Activated naive CD8-positive, alpha-beta T cell treated with anti-CD3 and anti-CD28 coated beads, Interleukin-2, amount 50 U/mL, for 16 hours (primary cell): ENCODE measurements at places on chromosomes 12 and 14.

DNA sequence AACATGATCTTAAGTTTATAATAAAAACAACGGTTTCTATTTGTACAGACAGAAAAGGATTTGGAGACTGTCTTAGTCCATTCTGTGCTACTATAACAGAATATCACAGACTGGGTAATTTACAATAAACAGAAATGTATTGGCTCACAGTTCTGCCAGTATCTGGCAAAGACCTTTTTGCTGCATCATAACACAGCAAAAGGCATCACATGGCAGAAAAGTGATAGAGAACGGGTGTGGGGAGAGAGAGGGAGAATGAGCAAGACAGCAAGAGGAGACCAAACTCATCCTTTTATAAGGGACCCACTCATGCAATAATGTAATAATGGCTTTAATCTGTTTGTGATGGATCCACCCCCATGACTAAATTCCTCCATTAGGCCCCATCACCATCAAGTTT is 17.0 kb upstream of the NUDT4 start:
- DNase-seq, result no peak

DNA sequence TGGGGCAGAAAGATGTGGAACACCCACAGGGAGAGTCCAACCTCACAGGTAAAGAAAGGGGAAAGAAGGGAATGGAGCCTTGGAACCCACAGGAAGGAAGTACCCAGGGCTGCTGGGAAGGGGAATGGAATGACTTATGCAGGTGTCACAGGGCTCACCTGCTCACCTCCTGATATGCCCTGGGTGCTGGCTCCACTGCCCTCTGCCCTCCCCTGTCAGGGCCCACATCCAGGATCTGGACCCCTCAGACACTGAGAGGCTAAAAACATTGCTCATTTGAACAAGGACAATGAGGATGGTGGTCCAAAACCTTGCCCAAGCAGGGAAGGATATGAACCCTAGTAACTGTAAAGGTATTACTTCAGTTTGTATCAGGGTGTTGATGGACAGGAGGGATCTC is 19.3 kb downstream of the ZBTB39 start:
- no peak for DNase-seq

DNA sequence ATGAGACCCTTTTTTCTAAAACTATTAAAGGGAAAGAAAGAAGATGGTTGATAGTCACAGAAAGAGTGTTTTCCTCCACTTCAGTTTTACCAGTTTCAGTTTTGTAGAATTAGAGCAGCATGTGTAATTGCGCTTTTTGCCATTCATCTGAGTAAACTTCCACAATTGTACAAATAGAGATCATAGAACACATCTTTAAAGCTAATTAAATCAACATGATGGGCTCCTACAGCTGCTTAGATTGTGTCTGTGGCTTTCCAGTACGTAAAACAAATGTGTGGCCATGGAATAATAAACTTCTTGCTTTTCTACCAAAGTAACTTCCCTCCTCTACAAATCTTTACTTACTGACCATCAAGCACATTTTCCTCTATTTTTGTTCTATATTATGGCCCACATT is 84.2 kb upstream of the LRIG3 start:
- no peak for DNase-seq

DNA sequence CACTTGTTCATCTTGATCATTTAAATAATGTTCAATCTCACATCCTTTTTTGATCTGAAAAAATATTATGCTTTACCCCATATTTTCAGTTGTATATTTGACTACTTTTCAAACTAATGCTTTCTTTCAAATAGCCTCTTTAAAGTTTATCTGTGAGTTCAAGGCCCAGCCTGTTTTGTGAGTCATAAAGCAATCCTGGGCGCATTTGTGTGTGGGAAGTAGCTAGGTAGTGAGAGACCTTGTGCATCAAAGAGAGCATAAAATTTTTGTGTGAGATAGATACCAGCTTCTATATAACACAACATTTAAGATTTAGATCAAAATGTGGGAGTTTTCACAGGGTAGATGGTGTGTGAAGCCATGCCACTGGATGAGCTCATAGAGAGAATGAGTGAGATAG is 405.6 kb downstream of the NAV3 start:
- no peak for DNase-seq

DNA sequence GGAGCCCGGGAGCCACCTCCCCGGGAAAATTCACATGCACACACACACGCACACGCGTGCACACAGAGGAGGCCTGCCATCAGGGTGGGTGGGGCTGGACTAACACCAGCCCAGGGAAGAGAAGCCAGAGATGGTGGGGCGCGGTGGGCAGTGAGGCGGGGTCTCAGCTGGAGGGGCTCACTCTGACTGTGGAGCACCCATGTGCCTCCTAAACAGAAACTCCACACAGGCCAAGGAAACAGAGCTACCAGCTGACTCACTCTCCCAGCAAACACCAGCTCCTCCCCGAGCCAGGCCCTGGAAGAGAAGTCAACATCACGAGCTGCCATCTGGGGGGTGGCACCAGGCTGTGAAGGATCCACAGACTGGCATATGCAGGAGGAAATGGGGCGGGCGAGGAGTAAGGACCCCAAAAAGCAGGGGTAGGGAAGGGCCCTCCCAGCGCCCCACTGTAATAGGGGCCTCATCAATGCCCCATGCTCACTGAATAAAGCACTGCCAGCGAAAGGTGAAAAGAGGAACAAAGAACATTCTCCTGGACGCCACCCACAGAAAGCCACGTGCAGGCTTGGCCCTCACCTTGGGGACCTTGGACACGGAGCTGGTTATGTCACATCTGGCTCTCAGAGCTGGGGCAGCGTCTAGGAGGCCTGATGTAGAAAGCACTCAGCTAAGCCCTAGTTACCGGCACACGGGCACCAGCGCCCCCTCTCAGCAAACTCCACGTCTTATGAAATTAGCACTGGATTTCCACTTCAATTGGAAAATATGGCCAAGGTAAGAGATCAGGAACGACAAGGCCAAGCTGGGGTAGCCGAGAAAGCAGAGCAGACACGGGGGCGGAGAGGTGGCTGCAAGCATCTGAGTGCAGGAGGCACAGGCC is 8.4 kb upstream of the INF2 start:
- no peak for DNase-seq

GRCh38 chr14:91016800-91017410 is 43.5 kb downstream of the RPS6KA5 start:
- no peak for DNase-seq

DNA sequence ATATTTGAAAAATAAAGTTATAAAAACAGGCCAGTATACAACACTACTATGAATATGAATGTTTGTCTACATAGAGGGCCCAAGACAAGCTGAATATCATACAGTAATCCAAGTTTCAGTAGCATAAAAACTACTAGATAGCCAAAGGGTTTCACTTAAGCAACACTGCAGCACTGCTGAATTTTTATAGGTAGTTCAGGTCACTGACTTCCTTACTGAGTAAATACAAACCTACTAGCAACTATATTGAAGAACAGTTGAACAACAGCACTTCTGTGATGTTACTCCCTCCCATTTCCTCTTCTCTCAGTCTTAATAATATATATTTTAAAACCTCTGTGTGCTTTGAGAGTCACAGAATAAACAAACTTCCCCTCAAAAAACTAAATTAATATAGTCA is 42.7 kb downstream of the GTF2A1 start:
- DNase-seq, result no peak

DNA sequence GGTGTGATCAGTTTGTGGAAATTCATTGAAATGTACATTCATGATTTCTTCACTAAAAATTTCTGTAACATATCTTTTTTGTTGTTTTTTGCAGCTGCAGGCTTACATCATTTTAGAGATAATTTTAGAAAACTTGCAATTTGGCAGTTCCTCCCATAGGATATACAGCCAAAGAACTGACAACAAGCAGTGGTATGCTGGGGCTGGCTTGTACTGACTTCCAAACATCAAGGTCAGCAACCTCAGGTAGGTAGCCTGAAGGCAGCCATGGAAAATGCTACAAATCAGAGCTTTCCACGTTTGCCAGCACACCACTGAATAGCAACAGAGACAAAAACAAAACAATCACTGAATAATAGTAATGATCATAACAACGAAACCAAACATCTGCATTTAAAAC is 21.2 kb downstream of the TRIM9 start:
- no peak for DNase-seq

- DNase-seq, result no peak
Observed at GRCh38 chr12:94874518-94875302, 128.8 kb downstream of the NDUFA12 start.

DNA sequence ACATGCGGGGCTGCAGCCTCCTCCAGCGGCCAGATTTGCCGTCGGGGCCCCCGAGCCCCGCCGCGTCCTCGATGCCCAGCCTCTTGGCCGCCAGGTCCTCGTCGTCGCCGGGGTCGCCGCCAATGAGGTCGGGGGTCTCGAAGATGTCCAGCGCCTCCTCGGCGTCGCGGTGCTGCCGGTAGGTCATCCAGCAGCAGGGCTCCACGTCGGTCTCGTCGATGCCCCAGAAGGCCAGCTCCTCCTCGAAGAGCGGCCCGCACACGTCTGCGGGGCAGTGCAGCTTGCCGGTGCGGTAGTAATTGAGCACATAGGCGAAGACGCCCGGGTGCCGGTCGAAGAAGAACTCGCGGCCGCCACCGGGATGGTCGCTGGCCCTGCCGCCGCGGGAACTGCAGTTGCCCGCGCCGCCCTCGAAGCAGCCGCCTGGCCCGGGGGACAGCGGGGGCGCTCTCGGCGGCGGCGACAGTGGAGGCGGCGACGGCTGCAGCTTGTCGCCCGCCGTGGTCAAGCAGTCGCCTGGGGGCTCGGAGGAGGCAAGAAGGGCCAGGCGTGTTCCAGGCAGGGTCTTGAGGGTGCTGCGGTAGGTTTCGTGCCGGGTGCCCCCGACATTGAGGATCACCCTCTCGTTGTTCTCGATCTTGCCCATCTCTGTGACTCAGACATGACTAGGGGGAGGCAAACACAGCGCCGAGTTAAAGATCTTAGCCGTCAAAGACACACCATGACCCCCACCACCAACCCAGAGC is 2.1 kb downstream of the KCNC2 start:
- no peak for DNase-seq

GRCh38 chr12:39993268-39993667 is 112.6 kb downstream of the SLC2A13 start:
- no peak for DNase-seq

GRCh38 chr12:105705765-105706164 is 375.3 kb downstream of the C12orf75 start:
- no peak for DNase-seq

DNA sequence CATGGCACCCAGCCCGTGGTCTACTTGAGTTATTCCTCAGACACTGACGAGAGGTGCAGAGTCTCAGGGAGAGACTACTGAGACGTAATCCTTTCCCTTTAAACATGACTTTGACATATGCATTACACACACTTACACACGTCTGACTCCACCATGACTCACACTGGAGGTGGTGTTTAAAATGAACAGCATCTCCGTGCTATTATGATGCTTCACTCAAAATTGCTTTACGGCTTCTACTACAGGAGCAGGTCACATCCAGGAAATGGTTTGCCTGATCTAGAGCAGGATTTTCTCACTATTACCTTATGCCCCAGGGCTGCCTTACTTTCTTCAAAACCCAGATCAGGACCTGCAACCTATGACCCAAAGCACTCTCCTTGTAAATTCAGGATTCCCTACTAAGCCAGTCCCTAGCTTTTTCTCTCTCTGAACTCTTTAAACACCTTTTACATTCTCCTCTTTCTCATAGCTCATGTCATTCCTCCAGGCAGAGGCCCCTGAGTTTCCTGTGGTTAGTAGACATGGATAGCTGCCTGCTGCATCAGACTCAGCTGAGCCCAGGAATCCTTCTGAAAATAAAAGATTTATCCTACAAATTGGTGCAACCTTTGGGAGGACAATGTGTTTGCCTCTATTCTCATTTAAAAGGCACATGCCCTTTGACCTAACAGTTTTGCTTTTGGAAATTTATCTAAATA is 31.2 kb downstream of the TMCC3 start:
- no peak for DNase-seq

GRCh38 chr12:100720016-100720654 is 74.4 kb upstream of the ANO4 start:
- no peak for DNase-seq

- DNase-seq, result no peak
Observed at GRCh38 chr12:92365836-92366235, 220.2 kb upstream of the BTG1 start.

- no peak for DNase-seq
Observed at GRCh38 chr12:23455283-23455682, 494.2 kb downstream of the SOX5 start.

- no peak for DNase-seq
Observed at GRCh38 chr14:89332031-89332430, 85.0 kb downstream of the FOXN3 start.

DNA sequence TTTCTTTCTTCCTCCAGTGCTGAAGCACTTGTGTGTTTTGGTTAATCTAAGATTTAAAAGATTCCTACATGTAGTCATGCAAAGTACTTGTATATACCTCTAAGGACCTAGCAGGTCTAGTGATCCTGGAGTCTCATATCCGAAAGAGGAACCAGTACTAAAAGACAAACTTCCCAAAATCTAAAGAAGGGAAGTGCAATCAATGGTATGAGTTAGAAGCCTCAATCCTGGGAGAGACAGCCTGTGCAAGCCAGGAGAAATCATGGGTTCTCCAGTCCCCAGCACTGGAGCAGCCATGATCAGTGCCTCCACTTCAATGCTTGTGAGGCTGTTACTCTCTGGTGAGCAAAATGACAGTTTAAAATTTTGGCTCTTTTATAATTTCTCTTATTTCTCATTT is 277.4 kb downstream of the DAD1 start:
- DNase-seq, result no peak

GRCh38 chr12:108313241-108313605 is 25.9 kb downstream of the CMKLR1 start:
- DNase-seq, result no peak

- no peak for DNase-seq
Observed at GRCh38 chr12:125902991-125903390, 837.8 kb downstream of the AACS start.

DNA sequence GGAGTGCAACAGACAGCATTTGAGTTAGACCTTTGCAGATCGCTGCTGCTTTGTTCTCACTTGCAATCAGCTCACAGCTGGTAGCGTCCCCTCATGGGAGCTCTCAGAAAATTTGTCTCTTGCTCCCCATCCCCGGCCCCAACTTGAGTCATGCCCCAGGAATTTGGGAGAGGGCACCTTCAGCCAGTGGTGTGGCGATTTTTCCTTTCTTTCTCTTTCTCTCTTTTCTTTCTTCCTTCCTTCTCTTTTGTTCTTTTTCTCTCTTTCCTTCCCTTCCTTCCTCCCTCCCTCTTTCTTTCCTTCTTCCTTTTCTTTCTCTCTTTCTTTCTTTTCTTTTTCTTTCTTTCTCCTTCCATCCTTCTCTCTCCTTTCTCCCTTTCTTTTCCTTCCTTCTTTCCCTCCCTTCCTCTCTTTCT is 34.2 kb upstream of the MAP1LC3B2 start:
- no peak for DNase-seq

- DNase-seq, result no peak
Observed at GRCh38 chr12:4044101-4044500, 170.9 kb upstream of the PARP11 start.

GRCh38 chr14:42563313-42563712 is 956.6 kb downstream of the LRFN5 start:
- no peak for DNase-seq

DNA sequence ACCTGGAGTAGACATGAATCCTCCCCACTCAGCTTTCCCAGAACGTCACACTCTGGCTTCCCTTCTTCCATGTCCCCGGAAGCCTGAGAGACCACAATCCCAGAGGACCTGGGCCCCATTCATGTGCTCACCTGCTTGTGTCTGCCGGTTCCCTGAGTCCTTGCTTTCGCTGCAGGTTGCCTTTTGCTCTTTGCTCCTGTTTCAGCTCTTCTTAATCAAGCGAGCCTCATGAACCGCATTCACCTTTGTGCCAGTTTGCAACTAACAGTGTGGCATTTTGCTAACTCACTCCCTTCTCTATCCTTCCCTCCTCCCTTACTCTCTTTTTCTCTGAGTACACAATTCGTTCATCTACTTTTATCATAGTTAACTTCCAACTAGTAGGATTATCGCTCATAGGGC is 23.1 kb downstream of the ENTPD5 start:
- no peak for DNase-seq
